CD4-positive, alpha-beta T cell treated with Interleukin-15 for 4 hours (primary cell): ENCODE measurements at places on chromosomes 12 and 14.

DNA sequence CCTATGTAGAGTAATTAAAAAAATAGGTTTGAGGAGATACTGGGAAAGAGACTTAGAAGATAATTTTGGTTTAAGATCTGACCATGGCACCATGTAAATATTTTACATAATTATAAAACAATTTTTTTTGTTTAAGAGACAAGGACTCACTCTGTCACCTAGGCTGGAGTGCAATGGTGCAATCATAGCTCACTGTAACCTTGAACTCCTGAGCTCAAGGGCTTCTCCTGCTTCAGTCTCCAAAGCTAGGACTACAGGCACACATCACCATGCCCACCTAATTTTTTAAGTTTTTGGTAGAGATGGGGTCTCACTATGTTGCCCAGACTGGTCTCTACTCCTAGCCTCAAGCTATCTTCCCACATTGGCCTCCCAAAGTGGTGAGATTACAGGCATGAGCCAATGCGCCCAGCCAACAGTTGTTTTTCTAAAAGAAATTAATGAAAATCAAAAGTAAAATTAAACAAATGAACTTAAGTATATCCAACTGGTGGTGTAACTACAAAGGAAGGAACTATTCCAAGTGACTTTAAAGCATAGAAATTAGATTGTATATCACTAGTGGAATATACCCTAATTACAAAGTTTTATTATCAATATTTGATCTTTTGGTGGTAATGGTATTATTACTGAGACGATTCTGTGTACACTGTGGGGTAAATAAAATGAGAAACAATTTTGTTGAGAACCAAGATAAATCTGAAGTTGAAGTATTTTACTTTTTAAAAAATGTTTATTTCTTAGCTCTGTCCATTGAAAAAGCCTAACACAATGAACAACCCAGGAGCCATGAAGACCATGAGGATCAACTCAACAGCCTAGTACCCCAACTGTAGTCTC is 29.1 kb downstream of the COCH start:
- DNase-seq = no peak

GRCh38 chr12:98533723-98534251 is 18.4 kb downstream of the TMPO start:
- DNase-seq = no peak

GRCh38 chr12:70576341-70577282 is 60.6 kb downstream of the PTPRB start:
- DNase-seq = peak; percentile 48

- DNase-seq = peak; percentile 22
Observed at GRCh38 chr12:112170376-112170775, 45.0 kb downstream of the TRAFD1 start.

- DNase-seq = no peak
Observed at GRCh38 chr14:80364274-80364673, 153.0 kb upstream of the DIO2 start.

GRCh38 chr12:4653257-4653656 is 4.3 kb downstream of the NDUFA9 start:
- no peak for DNase-seq

GRCh38 chr12:65466911-65467310 is 188.4 kb downstream of the MSRB3 start:
- no peak for DNase-seq

GRCh38 chr12:68559246-68559645 is 51.5 kb upstream of the RAP1B start:
- no peak for DNase-seq

- DNase-seq = no peak
Observed at GRCh38 chr12:108612788-108613282, 15.0 kb upstream of the TMEM119 start.

DNA sequence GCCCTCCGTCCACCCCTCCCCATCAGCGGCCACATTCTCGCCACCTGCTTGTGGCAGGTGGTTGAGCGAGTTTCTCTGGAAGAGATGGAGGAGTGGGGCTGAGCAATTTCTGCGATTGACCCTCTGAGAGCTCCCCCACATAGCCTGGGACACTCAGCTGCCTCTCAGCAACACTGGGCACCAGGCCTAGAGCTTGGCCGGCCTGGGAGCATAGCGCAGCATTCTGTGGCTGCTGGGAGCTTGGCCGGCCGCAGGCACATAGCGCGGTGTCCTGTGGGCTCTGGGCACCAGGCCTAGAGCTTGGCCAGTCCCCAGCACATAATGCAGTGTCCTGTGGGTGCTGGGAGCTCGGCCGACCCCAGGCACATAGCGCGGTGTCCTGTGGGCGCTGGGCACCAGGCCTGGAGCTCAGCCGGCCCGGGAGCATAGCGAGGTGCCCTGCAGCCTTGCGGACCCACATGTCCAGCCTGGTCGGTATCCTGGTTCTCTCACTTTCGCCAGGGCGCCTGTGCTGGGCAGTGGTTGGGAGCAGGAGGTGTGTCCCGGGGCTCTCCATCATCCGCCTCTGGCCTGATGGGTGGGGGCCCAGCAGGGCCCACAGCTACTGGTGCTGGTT is 43.8 kb downstream of the LRCOL1 start:
- DNase-seq = no peak

- DNase-seq = no peak
Observed at GRCh38 chr12:13538136-13538535, 341.6 kb downstream of the EMP1 start.

GRCh38 chr12:76078748-76079147 is 5.7 kb downstream of the NAP1L1 start:
- no peak for DNase-seq

- no peak for DNase-seq
Observed at GRCh38 chr14:73878436-73878835, 8.2 kb upstream of the ZNF410 start.

GRCh38 chr14:56378046-56378445 is 201.6 kb upstream of the TMEM260 start:
- no peak for DNase-seq

GRCh38 chr12:124499898-124500244 is 67.5 kb downstream of the NCOR2 start:
- DNase-seq = no peak

GRCh38 chr14:94992046-94992445 is 165.3 kb downstream of the DICER1 start:
- DNase-seq = no peak

DNA sequence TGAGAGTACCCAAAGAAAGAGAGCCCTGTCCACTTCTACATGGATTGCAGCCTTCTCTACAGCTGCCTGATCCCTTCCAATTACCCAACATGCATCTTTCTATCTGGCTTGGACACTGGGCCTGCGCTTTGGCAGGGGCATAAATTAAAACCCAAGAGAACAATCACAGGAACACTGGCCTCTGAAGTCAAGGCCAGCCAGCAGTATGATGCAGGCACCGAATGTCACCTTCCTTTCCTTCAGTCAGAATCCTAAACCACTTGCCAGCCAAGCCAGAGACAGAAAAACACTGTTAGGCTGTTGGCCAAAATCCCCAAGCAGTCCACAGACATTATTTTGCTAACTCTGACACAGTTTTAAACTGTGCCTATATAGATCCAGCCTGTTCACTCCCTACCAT is 113.7 kb downstream of the DUSP6 start:
- DNase-seq = no peak

- no peak for DNase-seq
Observed at GRCh38 chr12:32431025-32431424, 31.7 kb downstream of the FGD4 start.

DNA sequence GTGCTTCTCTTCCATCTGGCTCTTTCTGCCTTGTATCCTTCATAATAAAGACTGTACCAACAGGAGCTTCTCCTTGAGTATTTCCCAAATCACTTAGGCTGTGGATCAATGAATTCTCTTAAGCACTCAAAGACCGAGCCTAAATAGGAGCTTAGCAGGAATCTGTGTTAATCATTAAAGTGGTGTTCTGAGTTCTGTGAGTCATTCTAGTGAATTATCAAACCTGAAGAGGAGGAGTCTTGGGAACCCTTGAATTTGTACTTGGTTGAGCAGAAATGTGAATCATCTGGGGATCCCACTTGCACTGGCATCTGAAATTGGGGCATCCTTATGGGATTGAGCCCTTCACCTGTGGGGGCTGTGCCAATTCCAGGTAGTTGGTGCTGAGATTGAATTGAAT is 946.2 kb downstream of the BCL11B start:
- DNase-seq = no peak

DNA sequence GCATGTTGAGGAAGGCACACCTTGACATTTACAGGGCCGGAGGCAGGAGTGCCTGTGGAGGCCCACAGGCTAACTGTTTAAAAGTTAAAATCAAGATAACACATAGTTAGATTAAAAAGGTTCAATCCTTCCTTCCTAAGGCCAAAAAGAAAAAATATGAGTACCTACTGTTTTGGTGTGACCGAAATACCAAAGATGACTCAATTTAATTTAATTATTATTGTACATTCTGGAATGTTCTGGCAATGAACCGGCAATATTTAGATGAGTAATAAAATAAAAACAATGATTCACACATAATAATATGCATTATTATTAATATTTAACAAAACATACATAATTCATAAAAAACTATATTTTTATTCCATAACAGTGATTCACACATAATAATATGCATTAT is 136.8 kb upstream of the NTF3 start:
- no peak for DNase-seq

- no peak for DNase-seq
Observed at GRCh38 chr12:24078318-24078765, 128.9 kb upstream of the SOX5 start.

GRCh38 chr14:70894868-70895267 is 12.4 kb upstream of the PCNX1 start:
- no peak for DNase-seq

- DNase-seq = no peak
Observed at GRCh38 chr14:96205978-96206360, 1.3 kb downstream of the BDKRB2 start.

- DNase-seq = no peak
Observed at GRCh38 chr12:130739571-130739970, 23.5 kb upstream of the RIMBP2 start.

GRCh38 chr12:119649202-119649808 is 18.6 kb upstream of the PRKAB1 start:
- DNase-seq = peak; percentile 36

GRCh38 chr12:31033146-31033545 is 40.5 kb upstream of the DDX11 start:
- no peak for DNase-seq

DNA sequence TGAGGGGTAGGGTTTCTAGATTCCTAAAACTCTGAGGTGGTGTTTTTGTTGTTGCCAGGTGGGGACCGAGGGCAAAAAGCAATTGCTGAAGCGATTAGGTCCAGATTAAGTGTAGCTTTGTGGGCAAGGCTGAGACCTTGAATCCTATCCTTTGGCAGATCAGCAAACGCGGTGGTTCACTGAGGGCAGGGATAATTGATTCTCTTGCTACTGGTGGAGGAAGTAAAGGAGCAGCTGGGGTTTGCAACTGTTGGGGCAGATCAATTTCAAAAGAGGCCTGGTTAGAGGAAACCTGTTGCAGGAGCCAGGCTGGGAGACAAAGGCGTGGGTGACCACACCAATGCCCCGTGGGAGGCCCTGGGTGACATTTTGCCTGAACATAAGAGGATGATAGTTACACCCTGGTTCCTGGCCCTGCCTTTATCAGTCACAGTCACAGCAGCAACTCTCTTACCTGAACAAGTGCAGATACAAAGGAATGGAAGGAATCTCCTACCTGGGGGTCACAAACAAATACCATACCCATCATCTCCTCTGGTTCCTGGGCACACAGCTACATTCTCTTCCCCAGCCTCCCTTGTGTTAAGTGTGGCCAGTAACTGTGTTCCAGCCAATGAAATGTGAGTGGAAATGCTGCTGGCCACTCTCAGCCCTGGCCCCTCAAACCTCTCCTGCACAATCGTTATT is 43.3 kb upstream of the RASSF3 start:
- no peak for DNase-seq

DNA sequence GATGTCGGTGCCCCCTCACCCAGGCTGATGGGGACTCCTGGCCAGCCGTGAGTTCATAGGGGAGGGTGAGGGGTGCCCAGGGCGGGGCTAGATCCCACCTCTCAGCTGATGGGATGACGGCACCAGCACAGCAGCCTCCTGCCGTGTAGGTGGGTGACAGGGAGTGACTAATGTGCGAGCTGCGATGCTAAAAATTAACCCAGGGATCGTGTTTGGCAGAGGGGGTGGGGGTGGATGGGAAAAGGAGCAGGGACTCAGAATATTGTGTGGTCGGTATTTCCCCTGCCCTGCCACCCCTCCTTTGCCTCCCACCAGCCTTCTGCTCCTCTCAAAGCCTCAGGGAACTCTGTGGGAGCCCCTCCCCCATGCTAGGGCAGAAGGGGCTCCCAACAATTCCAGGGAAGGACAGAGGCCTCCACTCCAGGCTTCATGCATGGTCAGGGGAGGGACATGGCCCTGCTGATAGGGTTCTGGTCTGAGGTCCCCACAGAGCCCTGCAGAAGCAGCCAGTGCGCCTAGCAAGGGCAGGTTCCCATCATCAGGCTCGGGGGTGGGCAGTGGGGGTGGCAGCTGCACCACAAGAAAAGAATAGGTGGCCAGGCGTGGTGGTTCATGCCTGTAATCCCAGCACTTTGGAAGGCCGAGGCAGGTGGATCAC is 12.5 kb downstream of the TAMALIN start:
- DNase-seq = no peak

GRCh38 chr12:52190860-52191729 is 719 bp downstream of the KRT80 start:
- DNase-seq = no peak

- DNase-seq = no peak
Observed at GRCh38 chr12:12791756-12792369, 6.4 kb downstream of the APOLD1 start.

DNA sequence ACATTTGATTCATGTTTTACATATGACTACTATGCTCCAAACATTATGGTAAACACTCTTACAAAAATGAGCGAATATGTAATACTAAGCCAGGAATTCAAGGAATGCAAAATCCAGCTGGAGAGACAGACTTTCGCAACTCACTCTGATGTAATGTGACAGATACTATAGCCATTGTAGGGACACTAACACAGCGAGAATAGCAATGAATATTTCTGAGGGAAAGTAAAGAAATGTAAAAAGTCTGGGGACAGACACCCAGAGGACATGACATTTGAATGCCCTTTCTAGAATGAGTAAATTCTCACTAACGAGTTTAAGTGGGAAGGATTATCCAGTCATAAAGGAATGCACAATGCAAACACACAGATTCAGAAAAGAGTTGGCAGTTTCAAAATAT is 121.9 kb downstream of the PIK3C2G start:
- DNase-seq = no peak

DNA sequence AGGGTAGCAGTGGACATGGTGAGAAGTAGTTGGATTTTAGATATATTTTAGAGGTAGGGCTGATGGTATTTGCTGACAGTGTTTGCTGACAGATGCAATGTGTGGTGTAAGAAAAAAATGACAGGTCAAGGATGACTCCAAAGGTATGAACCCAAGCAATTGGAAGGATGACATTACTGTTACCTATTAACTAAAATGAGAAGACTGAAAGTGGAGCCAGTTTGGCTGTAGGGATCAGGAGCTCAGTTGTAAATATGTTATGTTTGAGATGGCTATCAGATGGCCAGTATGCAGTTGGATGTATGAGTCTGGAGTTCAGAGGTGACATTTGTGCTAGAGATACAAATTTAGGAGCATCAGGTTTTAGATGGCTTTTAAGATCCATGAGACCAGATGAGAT is 17.4 kb upstream of the SERPINA6 start:
- no peak for DNase-seq
